Stimulated activated CD4-positive, alpha-beta T cell treated with anti-CD3 and anti-CD28 coated beads, Interleukin-12 subunit alpha, Interleukin-12 subunit beta, amount 100 ng/mL, for 24 hours (primary cell): ENCODE measurements at places on chromosomes 6 and 20.

GRCh38 chr6:129651291-129651691, 58.7 kb downstream of the ARHGAP18 start:
- DNase-seq: no peak

- DNase-seq: no peak
These were observed 944 bp upstream of the C6orf136 start for GRCh38 chr6:30645989-30646388.

- DNase-seq: peak; percentile 31
These were observed 94.0 kb downstream of the SHLD1 start for GRCh38 chr20:5844063-5844681.

GRCh38 chr6:150741633-150742200, 123.8 kb upstream of the MTHFD1L start:
- no peak for DNase-seq
